Nucleus accumbens (tissue), 56 donors: ENCODE measurements at places on chromosomes 7 and 10.

GRCh38 chr10:113617086-113617485 is 46.8 kb downstream of the NRAP start:
- no peak for DNase-seq

- no peak for DNase-seq
Measured at GRCh38 chr7:140121326-140121725, 55.5 kb downstream of the KDM7A start.

DNA sequence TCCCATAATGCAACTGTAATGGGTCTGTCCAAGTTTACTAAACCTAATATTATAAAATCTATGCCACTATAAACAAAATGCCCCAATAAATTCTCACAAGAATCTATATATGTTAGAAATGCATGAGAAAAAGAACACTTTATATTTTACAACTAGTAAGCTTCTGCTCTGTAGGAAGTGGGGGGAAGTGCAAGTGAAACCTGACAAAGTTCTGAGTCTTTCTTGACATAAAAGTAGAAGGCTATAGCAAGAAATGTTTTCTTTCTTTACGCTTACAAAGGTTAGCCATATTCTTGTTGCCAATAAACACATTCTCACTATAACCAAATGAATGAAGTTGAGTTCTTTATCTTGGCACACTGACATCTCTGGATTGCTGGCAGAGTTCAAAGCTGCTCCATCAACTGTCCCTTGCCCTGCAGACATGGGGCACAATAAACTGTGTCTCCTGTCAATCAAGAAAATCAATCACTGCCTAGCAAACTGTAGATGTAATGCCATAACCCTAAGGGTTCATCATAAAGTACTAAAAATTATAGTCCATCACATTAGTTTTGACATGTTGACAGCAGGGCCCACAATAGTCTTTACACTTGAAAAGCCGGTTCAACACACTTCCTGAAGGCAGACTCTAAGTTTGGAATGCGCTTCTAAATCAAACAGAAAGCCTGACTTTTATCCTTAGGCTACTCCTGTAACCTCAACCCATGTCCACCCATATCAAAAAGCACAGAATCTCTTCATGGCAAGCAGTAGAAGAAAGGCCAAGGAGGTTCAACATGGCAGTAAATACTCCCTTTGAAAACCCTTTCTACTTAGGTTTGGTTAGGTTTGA is 58.6 kb downstream of the TPK1 start:
- DNase-seq = no peak

DNA sequence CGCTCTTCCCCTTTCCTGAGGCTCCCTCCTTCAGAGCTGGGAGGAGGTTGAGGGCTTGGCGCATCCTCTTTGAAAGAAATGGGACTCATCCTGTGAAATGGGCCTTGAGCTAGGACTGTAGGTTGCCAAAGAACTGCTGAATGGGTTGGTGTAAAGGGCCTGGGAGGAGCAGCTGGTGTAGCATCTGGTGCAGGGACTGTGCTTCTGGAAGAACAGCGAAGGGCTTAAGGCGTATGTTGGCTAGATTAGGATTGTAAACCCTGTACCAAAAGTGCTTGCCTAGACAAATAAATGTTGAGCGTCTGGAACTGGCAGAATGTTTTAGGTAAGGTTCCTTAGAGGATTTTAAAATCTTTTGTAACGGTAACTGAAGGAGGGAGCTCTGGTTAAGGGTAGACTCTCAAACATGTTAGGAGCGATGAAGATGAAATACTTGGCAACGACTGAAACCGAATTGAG is 563 bp downstream of the STAM start:
- DNase-seq = no peak

DNA sequence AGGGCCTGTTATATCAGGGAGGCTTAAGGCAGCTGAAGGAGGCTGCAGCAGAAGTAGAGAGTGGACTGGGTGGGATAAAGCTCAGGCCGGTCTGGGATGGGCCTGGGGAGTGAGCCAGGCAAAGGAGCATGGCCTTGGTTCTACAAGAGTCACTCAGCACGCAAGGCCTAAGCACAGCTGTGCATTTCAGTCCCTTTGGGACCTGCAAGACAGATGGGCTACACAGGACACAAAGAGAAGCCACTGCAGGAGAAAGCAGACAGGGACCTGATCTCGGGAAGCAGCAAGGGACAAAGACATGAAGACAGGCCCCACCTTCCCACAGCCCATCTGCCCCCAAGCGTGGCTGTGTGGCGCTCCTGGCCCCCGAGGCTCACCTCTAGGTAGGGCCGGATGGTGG is 29.4 kb downstream of the RRP12 start:
- DNase-seq = no peak
